ENCODE measurements at places on chromosomes 1 and 21.

DNA sequence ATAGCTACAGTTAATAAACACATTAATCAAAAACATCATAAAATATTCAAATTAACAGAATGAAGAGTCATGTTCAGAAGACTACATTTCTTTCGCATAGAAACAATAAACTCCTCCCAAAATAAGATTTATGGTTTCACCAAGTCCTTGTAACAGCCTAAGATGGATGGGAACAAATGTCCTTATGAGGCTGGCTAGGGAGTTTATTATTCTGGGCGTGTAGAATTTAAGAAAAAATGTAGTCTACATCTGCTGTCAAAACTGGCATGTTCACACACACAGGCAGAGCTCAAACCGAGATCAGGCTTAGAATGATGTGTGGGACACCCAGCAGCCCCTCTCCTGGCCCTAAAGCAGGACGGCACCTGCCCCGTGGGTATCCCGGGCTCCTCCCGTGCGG is 101.1 kb downstream of the NPHP4 start:
- no peak for DNase-seq

DNA sequence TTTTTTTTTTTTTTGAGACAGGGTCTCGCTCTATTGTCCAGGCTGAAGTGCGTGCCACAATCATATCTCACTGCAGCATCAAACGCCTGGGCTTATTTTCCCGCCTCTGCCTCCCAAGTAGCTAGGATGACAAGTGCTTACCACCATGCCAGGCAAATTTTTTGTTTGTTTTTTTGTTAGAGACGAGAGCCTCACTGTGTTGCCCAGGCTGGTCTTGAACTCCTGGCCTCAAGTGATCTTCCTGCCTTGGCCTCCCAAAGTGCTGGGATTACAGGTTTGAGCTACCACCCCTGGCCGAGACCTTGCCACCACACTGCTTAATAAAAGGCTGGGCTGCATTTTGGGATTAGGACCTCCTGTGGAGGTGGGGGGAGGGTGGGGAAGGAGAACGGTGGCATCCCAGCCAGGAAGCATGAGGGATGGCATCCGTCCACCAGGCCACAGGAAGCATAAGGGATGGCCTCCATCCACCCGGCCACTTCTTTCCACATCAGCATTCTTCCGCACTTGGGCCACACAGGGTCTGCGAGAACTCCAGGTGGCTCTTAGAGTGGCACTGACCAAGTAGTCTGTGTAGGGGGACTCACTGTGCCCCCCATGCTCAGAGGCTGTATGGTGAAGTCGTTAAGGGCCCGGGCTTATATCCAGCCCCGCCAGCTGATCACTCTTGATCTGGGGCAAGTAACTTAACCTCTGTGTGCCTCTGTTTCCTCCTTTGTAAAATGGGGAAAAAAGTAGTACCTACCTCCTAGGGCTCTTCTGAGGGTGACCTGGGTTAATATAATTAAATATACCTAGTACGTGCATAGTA is 75.0 kb downstream of the GALNT2 start:
- no peak for DNase-seq

GRCh38 chr1:30382496-30382895 is 340.9 kb downstream of the MATN1 start:
- DNase-seq = no peak

DNA sequence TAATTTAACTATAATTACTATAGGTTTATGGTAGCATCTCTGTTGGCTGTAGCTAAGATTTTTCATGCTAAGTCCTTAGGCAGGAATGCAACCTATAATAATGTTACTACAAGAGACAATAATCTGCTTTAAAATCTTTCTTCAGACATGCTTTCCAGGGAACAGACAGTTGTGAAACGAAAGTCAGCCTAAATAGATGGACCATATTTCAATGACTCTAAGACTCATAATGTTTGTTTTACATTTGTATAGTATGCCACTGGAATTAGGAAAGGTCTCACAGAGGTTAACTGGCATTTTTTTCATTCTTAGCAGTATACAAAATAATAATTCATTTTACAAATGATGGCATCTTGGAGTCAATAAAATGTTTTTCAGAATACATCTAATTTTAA is 8.1 kb downstream of the RERE start:
- DNase-seq = no peak

DNA sequence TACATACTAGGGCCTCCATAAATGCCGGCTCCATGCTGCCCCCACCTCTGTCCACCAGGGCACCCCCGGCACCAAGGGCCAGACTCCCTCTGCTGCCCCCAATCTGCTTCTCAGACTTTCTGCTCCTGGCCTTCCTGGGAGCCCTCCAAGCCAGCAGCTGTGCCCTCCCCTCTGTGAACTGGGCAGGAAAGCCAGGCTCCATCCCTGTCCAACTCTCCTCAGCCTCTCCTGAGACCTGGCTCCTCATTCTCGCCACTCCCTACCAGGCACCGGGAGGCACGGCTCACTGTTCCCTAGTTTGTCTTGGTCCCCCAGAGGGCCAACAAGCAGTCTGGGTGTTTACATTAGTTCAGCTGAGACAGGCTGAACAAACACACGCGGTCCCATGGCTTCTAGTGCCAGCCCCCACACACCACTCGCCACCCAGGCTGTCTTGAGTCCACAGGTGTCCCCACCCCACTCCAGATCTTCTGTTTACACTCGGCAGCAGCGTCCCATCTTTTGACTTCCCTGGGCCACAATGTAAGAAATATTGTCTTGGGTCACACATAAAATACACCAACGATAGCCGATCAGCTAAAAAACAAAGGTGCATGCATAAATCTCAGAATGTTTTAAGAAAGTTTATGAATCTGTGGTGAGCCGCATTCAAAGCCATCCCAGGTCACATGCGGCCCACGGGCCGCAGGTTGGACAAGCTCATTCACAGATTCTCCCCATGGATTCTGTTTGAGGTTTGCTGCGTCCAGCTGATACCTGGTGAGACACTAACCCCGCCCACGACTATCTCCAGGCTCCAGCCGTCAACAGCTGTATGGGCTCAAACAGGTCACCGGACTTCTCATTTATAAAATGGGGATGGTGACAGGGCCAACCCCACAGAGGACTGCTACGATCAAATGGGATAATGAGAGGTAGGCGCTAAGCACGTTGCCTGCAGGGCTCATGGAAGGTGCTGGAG is 29.5 kb upstream of the ECE1 start:
- no peak for DNase-seq

DNA sequence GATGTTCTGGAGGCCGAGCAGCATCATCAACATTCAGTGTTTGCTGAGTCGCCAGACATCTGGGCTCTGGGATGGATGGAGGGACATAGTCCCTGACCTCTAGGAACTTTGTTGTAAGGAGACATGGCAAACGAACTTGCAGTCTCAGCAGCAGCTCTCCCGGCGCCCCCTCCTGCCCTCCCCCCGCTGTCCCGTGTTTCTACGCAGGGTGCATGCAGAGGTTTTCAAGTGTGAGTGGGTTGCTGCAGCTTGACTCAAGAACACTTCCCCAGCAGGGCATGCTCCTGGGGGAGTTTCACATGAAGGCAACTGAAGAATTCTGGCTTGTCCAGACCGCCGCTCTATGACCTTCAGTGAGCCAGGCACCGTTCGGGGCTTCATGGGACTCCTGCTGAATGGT is 121.9 kb downstream of the CAMTA1 start:
- DNase-seq = no peak

- DNase-seq = no peak
These were observed 3.9 kb upstream of the DENND2D start for GRCh38 chr1:111204201-111204982.

DNA sequence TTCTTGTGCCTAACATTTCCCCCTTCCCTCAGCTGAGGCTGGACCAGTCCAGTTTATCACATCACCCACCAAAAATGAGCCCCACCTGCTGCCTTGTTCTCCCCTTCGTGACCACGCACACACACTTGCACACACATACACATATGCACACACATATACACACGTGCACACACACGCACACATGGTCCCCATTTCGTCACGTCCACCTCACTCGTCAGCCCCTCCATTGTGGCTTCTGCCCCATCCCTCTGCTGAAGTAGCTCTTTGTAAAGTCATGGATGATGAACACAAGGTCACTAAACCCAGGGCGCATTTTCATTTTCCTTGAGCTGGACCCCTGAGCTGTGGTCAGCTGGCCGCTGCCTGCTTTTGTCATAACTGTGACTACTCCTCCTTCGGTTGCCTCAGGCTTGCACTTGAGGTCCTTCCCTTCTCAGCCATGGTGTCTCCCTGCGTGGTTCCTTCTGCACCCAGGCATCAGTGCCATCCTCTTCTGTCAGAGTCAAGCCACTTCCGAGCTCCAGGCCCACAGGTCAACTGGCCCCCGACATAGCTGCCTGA is 93.8 kb downstream of the SYT2 start:
- no peak for DNase-seq

- no peak for DNase-seq
These were observed 197.1 kb downstream of the AJAP1 start for GRCh38 chr1:4851385-4852065.

DNA sequence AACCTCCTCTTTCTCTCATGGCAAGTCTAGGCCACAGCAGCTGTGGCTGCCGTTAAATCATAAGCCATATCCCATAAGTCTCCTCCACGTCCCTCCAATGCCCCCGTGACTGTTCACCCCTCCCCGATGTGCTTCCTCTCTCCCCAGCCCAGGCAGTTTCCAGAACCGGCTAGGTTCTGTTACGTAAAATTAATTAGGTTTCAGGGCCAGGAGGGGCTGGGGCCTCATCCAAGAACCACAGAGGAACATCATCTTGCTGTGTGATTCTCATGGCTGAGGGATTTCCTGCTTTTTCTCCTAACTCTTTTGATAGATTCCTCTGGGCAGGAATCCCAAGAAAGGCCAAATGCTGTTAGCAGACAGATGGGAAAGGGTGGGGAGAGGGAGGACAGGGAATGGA is 141.8 kb upstream of the AJAP1 start:
- no peak for DNase-seq

DNA sequence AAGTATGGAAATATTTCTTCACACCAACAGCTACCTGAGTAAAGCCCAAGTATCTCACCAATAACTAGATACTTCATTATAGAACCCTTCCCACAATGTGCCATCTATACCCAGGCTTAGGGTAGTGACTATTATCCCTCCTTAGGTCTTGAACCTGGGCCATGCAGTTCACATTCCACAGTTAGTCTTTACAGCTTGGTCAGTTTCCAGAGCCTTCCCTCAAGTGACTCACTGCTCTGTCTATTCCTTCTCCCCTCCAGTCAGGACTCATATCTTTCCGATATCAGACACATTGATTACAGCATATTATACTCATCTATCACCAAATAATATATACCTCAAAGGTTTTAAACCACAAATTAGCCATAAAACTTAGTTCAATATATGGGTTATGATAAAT is 23.6 kb downstream of the VAMP4 start:
- DNase-seq = no peak

DNA sequence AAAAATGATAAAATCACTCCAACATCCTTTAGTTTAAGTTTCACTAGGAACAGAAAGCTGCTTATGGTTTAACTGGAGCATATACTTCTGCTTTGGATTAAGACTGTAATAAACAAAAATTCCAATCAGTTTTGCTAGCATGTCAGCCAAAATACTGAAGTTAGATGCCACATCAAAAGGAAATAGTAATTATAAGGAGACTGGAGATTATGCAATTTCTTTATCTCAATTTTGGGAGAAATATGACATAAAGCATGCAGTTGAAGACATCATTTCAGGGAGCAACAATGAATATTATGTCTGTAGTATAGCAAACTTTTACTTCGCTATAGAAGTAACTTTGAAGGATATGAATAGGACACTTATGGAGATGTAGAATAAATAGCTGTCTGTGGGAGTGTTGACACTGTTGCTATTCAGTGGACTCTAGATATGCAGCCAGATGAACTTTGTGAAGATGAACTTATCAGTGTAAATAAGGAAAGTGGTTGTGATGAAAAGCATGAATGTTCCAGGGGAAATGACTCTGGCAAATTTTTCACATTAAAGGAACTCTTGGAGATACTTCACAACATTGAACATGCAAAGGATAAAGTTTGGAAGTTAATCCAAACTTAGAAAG is 107.8 kb downstream of the RABGAP1L start:
- no peak for DNase-seq

DNA sequence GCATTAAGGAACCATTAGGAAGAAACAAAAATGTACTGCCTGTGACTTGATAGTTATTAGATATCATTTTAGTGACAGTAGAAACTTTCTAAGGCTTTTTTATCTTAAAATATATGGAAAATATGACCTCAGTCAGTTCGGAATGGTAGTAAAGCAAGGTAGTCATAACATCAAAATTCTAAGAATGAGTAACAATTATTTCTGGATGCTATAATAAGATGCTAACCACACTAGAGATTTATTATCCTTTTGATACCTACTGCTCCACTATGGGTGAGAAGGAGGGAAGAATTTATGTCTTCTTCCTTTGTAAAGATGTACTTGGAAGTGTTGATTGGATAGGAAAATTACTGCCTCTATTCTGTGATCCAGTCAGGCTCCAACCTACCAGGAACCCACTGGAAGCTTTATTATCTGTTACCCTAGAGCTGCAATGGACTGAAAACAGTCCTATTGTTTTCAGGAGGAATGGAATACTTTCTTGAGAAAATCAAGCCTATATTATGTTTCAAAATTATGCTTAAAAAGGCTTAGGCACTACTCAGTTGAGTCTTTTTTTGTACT is 8.8 kb downstream of the FMN2 start:
- DNase-seq = no peak

- DNase-seq = no peak
These were observed 16.3 kb downstream of the PIK3C2B start for GRCh38 chr1:204478172-204478899.

- DNase-seq = no peak
These were observed 16.8 kb downstream of the ERRFI1 start for GRCh38 chr1:8009043-8010002.

DNA sequence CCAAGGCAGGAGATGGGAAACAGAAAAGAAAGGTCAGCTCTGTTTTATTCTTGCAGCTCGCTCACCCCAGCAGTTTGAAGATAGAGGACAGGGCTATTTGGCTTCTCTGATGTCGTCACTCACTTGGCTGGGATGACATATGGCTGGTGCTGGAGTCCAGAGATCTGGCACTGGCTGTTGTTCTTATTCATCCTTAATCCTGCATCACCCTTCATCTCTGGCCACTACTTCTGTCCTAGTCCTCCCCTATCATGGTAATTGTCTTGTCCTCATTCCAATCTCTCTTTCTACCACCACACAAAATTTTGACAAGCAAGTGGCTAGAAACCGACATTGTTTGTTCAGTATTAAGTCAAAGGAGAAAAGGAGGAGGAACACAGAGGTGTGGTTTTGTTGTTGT is 103.8 kb upstream of the PDE4B start:
- no peak for DNase-seq

- no peak for DNase-seq
These were observed 622.6 kb downstream of the ADGRL2 start for GRCh38 chr1:82423174-82423815.

DNA sequence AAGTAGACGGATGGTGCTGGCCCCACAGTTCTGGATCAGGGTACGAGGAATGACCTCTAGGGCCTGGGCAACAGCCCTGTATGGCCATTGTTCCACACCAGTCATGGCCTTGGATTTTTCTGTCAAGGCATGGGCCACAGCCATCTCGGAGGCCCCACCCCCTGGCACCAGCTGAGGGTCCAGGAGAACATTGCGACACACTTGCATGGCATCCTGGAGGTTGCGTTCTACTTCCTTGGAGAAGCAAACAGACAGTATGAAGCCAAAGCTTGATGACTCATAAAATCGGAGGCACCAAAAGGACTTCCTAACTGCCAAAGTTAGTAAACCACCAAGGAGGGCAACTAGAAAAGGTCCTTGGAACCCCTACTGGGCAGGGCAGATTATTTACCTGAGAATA is 11.9 kb upstream of the VHLL start:
- DNase-seq = no peak

GRCh38 chr21:34691390-34692032 is 22.7 kb downstream of the CLIC6 start:
- no peak for DNase-seq

GRCh38 chr1:228801068-228801467 is 65.8 kb downstream of the RHOU start:
- DNase-seq = no peak
